ENCODE measurements at places on chromosomes 12 and 14.
A peak's percentile ranks its signal among the peaks of the same experiment; 100 is the strongest.

GRCh38 chr14:100370003-100370402 is 46.9 kb downstream of the SLC25A47 start:
- no peak for DNase-seq

DNA sequence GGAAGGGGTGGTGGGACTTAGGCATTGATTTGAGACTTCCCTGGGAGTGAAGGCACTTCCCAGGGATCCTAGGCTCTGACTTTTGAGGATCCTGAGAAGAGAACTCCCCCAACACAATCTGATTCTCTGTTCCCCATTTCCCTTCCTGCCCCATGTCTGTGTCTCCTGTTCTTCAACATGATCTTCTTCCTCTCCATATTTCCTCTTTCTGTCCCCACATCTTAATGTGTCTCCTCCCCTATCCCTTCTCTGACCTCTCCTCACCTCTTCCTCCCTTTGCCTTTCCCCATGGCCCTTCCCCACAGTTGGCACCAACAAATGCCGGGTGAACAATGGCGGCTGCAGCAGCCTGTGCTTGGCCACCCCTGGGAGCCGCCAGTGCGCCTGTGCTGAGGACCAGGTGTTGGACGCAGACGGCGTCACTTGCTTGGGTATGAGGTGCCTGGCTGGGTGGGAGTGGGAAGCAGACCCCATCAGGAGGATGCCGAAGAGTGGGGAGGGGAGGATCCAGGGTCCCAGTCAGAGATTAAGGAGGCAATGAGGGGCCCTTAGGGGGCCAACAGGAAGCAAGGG is 15.2 kb upstream of the LRP1-AS start:
- DNase-seq, result no peak

GRCh38 chr14:51776102-51776894 is 84.1 kb upstream of the GNG2 start:
- peak; percentile 48 for DNase-seq

DNA sequence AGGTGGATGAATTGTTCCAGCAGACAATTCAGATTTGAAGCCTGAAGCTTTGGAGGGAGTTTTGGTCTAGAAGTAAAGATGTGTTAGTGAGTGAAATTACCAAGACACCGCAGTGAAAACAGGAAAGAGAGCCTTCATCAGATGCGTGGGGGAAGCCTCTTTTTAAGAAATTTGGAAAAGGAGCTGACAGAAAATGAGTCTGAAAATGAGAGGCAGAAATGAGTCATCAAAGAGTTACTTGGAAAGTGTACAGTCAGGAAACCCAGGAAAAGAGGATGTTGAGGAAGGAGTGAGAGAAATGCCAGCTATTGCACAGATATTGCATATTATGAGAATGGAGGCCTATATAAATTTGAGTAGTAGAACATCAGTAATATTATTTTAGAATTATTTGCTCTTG is 520.7 kb downstream of the NRXN3 start:
- no peak for DNase-seq

DNA sequence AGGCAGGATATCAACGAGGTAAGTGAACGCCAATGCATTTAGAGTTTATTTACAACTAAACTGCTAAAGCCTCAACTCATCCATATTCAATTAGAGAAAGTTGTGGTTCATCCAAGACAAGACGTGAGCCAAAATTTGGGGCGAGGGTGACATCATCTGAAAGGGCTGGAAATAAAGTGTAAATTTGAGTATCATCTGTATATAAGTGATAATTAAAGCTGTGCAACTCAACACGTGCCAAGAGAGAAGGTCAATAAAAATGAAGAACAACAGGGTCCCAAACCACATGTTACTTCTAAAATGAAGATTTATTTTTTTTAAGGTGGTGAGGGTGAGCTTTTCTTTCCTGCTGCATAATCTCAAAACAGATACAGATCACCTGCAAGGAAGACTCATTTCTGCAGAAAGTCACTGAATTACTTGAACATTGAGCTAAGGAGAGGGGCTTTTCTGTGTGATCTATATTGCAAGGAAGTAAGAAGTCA is 203.6 kb downstream of the EFCAB11 start:
- DNase-seq, result no peak

GRCh38 chr12:16348435-16349130 is 1.1 kb downstream of the MGST1 start:
- DNase-seq, result no peak

DNA sequence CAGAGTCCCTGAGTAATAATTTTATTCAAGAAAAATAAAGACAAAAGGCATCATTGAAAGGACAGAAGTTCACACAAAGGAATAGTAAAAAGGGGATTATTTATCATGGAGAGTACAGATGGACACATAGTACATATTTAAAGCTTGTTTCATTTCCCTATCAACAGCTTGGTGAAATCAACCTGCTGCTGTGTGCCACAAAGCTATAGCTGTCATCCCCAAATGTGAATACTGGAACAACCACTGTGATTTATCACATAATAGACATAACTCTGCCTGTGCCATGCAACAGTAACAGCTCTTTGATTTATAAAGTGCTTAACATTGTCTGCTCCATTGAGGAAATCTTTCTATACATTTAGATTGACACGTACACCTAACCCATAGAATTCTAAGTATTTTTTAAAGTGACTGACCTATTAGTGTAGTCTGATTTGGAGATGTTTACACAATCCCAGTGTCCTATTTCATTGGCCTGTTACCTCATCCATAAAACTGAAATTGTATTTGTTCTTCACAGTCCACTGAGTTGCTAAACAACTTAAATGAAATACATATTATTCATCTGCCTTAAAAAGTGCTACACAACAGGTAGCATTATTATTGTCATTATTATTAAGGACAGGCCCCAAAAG is 3.3 kb downstream of the NEMF start:
- no peak for DNase-seq

DNA sequence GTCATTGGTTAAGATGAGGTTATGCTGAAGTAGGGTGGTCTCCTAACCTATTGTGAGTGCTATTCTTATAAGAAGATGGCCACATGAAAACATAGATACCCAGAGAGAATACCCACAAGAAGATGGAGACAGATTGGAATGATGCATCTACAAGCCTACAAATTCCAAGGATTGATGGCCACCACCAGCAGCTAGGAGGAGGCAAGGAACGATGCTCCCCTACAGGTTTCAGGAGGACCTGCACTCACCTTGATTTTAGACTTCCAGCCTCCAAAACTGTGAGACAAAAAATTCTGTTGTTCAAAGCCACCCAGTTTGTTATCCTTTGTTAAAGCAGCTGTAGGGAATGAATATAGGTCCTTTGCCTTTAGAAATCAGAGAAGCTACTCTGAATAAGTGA is 227.4 kb downstream of the NEDD1 start:
- no peak for DNase-seq

GRCh38 chr12:11592484-11592883 is 57.0 kb upstream of the ETV6 start:
- no peak for DNase-seq

GRCh38 chr14:30355431-30355913 is 203.5 kb upstream of the G2E3 start:
- DNase-seq, result no peak

DNA sequence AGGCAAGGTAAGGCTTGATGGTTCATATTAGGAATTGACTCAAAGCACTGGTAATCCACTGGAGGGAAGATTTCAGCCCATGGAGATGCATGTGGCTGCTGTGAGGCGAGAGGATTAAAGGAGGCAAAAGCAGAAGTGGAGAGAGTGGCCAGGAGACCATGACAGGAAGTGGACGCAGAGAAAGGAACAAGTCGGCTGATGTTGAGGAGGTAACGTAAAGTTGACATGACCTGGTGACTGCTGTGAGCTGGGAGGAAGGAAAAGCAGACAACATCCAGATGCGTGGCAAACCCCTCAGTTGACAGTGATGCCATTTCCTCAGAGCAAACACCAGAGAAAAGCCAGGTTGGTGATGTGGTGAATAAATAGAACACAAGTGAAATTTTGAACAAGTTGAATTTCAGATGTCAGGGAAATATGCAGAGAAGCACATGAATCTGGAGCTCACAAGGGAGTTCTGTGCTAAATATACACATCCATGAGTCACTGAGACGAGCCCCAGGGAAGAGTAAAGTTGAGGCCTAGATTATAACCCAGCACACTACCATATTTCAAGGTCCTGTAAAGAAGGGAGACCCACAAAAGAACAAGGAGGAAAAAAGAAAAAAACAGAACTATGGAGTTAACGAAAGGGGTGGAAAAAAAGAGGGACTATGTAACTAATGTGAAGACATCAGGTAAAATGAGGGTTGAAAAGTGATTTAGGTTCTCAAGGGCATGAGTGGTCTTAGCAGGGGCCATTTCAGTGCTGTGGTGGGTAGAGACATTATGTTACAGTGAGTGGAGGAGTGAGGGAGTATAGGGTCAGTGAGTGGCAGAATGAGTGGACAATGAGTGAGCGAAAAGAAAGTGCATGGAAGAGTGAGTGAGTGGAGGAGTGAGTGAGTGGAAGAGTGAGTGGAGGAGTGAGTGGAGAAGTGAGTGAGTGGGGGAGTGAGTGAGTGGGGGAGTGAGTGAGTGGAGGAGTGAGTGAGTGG is 61.6 kb upstream of the GZMB start:
- DNase-seq, result no peak

- no peak for DNase-seq
Observed at GRCh38 chr14:28769276-28769880, 2.8 kb downstream of the FOXG1 start.

DNA sequence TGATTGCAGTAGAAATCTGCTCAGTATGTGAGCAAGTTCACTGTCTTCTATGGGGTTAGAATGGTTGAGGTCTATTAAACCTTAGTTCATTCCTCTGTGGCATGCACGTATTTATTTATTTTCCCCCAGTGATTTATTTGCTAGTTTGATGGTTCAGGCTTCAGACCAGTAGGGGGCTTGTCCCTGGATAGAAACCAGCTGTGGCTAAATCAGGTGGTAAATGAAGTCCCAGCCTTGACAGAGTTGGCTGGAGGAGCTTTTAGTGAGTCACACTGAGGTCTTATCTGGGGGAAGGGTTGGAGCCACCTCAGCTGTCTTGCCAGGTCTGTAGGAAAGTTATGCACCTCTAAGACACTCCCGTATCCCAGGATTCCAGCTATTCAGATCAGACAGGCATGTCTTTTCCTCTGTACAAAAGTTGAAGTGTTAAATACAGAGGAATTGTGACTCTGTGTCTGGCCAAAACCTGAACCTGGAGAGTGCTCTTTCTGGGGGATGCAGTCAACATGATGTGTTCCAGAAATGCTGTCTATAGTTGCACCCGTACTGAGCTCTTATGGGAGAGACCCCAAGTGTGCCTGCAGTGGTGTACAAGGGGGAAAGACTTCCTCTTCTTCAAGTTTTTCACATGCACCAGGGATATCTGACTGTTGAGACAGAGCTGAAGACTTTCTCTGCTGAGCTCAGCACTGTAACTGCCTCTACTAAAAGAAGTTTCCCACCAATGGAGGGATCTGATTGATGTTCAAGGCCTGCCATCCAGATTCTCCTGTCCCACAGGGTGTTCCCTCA is 1322.1 kb downstream of the TMEM121 start:
- DNase-seq, result no peak

GRCh38 chr14:92729634-92730358 is 18.6 kb downstream of the LGMN start:
- DNase-seq, result peak; percentile 62

DNA sequence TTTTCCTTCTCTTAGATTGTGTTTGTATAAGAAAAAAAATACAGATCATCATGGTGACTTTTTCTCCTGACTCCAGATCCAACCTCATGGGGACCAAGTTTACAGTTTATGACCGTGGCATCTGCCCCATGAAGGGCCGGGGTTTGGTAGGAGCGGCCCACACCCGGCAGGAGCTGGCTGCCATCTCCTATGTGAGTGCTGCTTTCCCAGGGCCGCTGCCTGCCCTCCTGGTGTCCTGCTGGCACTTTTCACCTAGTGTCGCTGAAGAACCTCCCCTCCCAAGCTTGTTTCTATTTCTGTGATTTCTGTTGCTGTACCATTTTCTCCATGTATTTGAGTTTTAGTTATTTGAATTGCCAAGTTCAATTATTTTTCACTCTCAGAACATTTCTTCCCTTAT is 24.8 kb upstream of the TEAD4 start:
- DNase-seq, result no peak

DNA sequence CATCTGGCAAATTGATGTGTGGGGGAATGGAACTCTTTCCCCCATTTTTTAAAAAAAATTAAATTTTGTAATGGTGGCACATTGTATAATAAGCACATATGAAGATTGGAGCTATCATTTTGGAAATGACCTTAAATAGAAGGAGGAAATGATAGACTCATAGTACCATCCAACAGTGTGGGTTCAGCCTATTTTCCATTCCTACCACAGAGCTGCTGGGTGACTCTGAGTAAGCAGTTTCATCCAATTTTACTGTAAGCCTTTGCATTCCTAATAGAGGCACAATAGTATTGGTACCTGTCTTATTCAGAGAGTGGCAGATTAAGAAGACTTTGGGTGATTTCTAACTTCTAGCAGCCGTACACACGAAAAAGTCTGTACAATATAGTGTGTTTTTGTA is 304.5 kb downstream of the RAD51B start:
- DNase-seq, result no peak

DNA sequence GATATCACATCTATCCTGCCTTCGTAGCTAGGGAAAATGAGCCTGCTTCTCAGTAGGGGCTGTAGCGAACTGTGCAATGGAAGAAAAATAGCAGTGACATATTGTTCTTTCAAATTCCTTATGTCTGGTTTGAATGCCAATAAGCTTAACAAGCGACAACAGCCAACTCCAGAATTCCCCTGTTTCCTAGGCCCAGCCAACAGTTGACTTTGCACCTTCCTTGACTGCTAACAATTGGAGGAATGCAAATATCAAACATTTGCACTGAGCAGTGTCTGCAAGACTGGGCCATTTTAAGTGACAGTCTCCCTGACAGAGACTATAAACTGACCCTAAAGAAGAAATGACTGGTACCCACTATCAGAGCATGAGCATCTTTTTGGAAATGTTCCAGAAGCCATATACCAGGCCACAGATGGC is 12.0 kb upstream of the SERPINA1 start:
- DNase-seq, result no peak

DNA sequence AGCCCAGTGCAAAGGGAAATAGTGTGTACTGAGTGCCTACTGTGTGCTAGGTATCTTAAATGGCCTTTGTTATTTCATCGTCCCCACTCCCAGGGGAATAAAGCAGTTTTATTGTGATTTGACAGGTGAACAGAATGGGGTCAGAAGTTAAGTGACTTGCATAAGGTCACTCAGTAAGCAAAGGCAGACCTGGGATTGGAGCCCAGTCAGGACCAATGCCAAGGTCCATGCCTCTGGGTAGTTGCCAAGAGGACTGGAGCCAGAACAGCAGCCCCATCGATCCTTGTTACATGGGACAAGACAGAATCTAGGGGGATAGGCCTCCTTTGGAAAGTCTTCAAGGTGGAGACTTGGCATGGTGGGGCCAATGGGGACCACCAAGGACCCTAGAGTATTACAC is 227.4 kb upstream of the PWP1 start:
- DNase-seq, result no peak

- DNase-seq, result no peak
Observed at GRCh38 chr12:128137140-128137539, 129.8 kb upstream of the TMEM132C start.

DNA sequence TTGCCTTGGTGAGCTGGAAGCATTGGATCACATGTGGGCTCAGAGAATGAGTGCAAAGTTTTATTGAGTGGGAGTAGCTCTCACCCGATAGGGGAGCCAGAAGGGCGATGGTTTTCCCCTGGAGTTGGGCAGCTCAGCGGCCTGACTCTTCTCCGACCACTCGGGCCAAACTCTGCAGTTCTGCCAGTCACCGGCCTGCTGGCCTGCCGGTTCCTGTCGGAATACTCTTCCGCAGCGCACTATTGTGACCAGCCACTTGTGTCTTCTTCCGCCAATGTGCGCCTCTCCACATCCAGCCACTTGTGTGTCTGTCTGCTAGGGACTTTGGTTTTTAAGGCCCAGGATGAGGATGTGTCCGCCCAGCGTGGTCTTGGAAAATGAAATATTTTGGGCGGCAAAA is 43.5 kb upstream of the PRKD1 start:
- DNase-seq, result no peak

Data from HFFc6 (cell line).